Panc1 (cell line): ENCODE measurements at places on chromosomes 4 and X. TPM values are rescaled to one million over a fixed set of nuclear protein-coding genes. Genes with fewer than 3 reads are reported as not detected.

DNA sequence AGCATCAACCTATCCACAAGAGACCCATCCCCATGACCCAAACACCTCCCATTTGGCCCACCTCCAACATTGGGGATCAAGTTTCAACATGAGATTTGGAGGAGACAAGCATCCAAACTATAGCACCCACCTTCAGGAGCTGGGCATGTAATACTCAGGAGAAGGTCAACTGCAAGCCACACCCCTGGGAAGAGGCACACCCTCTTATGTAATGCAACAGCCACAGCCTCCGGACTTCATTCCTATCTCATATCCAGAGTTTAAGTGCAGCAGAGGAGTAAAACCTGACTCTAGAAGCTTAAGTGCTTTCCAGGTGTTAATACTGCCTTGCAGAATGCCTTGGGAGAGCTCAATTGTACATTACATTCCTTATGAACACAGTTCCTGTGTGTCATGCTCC, 197.4 kb downstream of the PTTG2 start:
- no peak for DNase-seq

GRCh38 chrX:153671589-153672530, 1.8 kb downstream of the PNCK start:
- no peak for DNase-seq

GRCh38 chr4:116058129-116058528, 944.7 kb upstream of the NDST4 start:
- no peak for DNase-seq

- no peak for DNase-seq
Measured at GRCh38 chrX:129235903-129236302, 287.4 kb downstream of the SMARCA1 start.

DNA sequence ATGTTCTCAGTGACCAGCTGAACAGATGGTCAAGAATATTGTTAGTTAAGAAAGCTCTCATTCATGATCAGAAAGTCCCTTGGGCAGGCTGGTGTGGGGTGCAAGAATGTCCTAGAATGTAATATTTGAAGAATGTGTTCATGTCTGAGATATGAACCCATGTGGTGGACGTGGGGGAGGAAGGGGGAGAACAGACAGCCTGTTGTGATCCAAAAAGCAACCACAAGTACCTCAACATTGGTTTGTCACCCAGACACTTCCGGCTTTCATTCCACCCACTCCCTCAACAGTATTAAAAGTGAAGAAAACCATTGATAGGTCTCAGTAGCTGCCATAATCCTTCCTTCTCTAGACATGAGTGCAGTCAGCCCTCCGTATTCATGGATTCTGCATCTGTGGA, 82.2 kb downstream of the MAML3 start:
- no peak for DNase-seq

GRCh38 chr4:4289597-4289940, 385 bp downstream of the LYAR start:
- DNase-seq: no peak

- DNase-seq: no peak
Measured at GRCh38 chrX:118360429-118361125, 14.7 kb downstream of the WDR44 start.

DNA sequence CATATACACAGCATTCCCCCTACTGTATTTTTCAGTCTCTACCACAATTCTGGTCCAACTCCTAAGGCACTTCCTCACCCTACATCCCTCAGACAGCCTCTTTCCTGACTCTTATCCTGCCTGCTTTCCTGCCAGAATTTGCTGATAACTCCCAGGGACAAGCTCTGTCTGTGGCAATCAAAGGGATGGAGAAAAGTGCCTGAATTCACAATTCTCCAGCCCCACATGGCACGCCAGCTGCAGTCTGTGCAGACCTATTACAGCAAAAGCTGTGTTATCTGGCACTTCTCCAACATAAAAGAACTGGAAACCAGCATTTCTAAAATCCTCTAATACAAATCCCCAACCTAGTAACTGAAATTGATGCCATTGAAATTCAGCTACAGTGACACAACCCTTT, 404.8 kb downstream of the KLHL13 start:
- DNase-seq: no peak

DNA sequence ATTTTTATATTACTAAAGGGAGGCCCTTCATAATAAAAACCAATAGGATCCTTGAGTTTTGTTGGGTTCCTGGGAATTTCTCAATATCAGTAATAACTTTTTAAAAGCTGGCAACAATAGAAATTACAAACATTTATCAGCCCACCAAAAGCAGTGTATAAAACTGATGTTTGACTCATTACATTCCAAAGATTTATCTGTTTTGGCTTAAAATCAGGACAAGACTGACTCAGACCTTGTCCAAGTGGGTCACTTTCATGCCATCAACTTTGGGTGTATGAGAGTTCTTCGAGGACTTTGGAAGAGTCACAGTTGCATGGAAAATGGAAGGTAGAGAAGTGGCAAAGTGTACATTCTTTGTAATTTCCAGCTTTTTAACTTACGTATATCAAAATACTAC, 102.8 kb downstream of the FRMPD4 start:
- DNase-seq: no peak

- DNase-seq: no peak
Measured at GRCh38 chrX:84216881-84217280, 28.9 kb upstream of the RPS6KA6 start.

DNA sequence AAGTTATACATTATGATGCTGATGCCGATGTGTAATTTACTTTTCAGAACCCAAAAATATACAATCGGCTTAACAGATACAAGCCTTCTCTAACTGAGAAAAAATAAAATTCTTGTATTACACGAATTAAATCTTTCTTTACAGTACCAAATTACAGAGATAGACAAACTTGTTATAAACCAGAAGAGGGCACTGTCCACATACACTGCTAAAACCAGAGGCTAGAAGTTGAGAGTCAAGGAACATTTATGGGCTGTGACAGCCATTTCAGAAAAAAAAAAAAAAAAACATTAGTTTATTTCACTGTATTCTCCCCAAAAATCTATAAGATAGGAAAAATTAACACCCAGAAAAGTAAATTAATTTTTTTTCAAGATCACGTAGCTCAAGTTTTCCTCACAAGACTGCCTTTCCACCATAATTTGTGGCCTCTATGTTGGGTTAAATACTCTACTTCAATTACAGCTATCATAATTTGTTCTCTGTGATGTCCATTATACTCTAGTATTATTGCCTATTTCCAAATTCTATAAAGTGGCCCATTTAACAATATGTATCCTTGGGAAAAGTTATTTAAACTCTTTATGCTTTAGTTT, 12.0 kb downstream of the EREG start:
- DNase-seq: no peak

DNA sequence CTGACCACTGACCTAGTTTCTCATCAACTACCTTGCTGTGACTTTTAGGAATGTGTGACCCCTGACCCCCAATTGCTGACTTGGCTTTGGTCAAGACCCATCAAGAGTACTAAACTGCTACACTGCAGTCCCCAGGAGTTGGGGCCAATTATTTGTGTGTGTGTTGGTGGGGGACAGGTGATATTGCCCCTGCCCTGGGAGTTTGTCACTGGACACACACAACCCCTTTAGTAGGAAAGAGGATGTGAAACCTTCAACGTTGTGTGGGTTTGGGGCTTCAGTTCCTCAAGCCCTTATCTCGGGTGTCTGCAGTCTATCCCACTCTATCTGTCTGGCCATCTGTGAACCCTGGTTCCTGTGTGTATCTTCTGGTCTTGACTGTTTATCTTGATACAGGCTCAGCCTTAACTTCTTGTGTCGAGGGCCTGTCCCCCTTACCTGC, 6.5 kb downstream of the SASH3 start:
- no peak for DNase-seq

DNA sequence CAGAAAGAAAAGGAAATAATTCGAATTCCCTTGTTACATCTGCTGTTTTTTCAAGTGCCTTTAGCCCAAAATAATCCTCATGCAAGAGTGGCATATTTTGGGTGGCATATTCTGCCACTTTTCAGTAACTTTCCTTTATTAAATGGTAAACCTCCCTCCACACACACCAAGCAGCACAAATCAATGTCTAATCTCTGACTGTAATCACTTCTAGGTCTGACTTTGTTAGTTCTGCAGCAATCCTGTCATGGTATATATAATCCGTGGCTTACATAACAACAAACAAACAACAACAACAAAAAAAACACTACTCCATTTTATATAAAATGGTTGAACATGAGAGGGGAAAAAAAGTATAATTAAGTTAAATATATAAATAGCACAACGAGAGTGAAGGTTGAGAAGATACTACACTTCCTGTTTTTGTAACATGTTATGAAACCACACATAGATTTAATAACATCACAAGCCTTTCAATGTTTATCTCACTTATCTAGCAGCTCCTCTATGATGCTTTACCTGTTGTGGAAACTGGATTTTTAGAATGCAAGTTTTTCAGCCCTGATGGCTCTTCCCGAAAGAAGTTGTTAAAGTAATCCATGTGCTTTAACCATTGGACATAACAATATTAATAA, 715.4 kb downstream of the GRXCR1 start:
- no peak for DNase-seq

DNA sequence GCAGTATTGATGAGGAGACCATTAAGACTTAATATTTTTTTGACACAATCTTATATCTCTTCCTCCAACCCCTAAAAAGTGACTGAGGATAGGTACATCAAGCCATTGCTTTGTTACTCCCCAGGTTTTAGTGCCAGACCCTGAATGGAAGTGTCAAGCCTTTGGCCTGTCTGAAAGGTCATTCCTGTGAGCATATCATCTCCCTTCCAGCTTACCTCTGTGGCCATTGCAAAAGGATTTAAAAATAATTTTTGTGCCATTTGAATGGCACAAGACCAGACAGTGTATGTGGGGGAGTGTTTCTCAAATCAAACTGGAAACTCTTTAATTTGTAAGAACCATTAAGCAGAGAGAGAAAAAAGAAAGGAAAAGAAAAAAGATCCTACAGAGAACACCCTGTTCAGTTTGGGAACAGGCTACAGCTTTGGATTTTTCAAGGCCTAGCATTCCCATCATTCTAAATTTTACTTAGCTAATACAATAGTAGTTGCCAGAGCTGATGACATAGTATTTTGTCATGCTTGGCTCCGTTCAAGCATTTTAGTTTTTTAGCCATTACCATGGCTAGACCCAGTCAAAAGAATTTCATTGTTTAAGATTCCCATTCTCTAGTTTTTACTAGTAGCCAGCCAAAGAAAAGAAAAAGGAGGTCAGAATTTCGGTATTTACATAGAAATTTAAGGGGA, 49.6 kb downstream of the HPF1 start:
- no peak for DNase-seq

GRCh38 chrX:20967725-20968124, 406.5 kb upstream of the CNKSR2 start:
- no peak for DNase-seq

DNA sequence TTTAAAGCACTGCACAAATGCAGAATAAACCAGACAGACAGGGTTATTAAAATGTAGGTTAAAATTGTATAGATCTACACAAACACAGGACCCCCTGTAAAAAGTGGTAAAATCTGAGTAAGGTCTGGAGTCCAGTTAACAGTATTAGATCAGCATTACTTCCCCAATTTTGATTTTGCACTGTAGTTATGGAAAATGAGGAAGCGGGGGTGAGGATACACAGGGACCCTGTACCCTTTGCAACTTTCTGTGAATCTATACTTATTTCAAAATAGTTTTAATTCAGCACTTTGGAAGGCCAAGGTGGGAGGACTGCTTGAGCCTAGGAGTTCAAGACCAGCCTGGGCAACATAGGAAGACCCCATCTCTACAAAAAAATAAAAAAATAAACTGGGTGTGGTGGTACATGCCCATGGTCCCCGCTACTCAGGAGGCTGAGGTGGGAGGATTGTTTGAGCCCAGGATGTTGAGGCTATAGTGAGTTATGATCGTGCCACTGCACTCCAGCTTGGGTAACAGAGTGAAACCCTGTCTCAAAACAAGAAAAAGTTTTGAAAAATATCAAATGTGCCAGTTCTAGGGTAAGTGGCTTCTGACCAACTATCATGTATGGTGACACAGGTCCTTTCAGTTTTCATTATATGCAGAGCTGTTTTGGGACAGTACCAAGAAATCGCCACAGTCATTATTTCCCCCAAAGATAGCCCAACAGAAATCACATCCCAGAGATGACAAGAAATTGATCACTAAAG, 17.7 kb downstream of the SEL1L3 start:
- no peak for DNase-seq

- no peak for DNase-seq
Measured at GRCh38 chrX:72312311-72312940, 6.7 kb upstream of the CITED1 start.

- DNase-seq: no peak
Measured at GRCh38 chr4:141056473-141056872, 76.8 kb downstream of the RNF150 start.

DNA sequence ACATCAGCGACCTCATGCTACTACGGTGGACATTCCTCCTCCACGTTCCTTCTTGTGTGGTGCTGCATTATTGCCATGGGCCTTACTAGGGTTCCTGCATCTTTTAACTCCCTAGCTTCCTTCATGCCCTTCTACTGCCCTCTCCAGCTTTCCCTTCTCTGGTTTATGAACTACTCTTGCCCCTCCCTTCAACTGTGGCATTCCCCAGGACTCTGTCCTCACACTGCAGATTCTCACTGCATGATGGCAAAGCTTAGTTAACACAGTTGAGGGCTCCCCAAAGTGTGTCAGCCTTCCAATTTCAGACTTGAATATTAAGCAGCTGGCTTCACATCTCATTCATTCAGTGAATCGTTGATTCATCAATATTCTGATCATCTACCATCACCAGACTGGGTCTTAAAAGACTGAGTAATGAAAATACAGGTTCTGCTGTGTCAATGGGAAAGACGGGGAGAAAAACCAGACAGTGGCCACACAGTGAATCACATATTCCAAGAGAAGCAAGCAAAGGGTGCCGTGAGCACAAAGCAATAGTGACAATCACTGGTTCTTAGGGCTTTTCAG, 53.0 kb downstream of the ZFX start:
- DNase-seq: no peak

The SPANXD gene
- total RNA-seq: not detected

The MAGEB3 gene
- not detected for total RNA-seq

The PPARGC1A gene
- 0.59 TPM for total RNA-seq

The ADGRL3 gene
- total RNA-seq: 0.23 TPM

The CABS1 gene
- not detected for total RNA-seq
